ENCODE measurements at places on chromosomes 7 and 10.

GRCh38 chr7:142440219-142440905, 182.5 kb upstream of the PRSS58 start:
- DNase-seq = no peak

- no peak for DNase-seq
Observed at GRCh38 chr10:62511238-62511637, 137.1 kb downstream of the ZNF365 start.

DNA sequence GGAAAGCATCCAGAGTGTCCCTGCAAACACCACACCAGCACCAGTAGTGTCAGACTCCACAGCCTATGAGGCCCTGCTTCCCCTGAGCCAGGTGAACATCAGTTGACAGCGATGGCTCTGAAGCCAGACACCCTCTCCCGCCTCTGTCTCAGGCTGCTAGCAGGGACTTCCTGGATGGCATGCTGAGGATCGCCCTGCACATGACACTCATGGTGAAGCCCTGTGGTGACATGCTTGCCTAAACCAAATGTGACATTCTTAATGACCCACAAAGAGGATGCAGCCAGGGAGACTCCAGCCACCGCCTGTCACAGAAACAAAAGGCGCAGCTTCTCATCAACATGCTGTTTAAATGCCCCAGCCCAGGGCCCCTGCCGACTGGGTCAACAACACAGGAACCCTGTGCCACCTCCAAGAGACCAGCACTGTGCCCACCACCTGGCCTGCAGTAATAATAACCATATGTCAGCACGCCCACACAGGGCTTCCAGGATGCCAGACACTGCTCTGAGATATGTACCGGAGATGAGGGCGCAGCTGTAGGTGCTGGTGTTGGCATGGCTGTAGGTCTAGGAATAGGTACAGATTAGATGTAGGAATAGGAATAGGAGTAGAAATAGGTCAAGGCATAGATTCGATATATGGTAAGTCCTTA, 81.3 kb downstream of the GRID1 start:
- no peak for DNase-seq

DNA sequence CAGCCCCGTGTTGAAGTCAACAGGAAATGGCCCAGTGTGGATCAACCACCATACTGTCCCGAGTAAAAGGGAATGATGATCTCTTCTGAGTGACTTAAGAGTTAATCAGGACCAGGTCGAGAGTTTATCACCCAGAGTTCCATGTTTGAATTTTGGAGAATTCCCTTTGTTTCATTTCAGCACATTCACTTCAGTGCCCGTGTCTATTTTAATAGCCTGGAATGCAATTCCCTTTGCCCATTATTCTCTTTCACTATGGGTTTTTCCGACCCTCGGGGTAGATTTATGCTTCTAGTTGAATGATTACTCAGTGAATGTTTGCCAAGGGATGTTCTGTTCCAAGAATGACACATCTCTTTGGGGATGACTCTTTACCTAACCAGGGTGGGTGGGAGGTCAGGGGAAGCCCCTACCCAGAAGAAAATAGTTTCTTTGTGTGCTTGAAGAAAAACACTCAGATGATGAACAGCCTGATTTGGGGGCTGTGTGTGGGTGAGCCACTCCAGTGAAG, 594.9 kb downstream of the INHBA start:
- DNase-seq = no peak

GRCh38 chr7:93142127-93142526, 6.1 kb downstream of the SAMD9L start:
- DNase-seq = no peak
